ENCODE measurements at places on chromosomes 6 and 20. TPM values are rescaled to one million over a fixed set of nuclear protein-coding genes. Genes with fewer than 3 reads are reported as not detected.

FAM83B gene
- 1.5 TPM for total RNA-seq

RAET1E gene
- total RNA-seq: not detected

BPIFA1 gene
- total RNA-seq: not detected

- no peak for DNase-seq
These were observed 65.5 kb upstream of the AFDN start for GRCh38 chr6:167760979-167761793.

DNA sequence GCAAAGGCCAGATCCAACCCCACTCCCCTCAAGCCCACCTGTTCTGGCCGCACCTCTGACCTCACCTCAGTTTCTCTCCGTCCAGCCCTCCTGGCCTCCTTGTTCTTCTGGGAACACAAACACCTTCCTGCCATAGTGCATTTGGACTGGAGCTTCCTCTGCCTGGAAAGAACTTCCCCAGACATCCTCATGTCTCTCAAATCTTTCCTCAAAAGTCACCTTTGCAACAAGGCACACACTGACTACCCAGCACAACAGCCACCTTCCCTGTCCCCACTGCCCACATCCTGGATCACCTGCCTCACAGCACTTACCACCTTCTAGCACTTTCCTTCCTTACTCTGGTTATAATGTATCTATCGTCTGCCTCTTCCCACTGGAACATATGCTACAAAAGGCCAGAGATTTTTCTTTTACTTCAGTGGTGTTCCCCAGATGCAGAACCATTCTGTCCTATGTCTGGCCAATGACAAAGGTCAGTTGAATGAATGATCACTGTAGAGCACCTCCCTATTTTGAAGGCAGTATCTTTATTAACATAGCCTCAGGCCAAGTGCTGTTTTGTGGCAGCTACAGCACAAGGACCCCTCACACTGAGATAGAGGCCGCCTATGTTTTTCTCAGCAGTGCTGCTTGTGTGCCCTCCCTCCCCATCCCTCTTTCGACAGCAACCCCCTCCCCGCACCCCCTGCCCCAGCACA is 4.1 kb downstream of the HLA-B start:
- DNase-seq: no peak

DNA sequence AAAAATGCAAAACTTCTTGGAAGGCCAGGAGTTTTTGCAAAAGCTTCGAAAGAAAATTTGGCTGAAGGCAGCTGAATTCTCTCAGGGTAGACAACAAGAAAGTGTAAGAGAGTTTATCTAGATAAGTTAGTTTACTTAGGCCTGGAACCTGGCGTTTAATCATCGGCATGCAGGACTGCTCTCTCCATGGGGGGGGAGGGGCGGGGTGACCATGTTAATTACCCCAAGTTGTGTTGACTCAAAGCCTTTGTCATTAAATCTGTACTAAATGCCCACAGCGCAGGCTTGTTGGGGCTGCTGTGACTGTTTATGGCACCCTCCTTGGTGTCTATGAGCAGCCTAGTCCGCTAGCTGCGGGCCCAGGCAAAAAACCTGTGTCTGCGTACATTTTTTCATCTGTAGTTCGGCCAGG is 20.1 kb upstream of the ZNF451 start:
- DNase-seq: no peak

- DNase-seq: no peak
These were observed 62.3 kb downstream of the HMGCLL1 start for GRCh38 chr6:55516736-55517135.

- DNase-seq: no peak
These were observed 28.5 kb downstream of the SLX4IP start for GRCh38 chr20:10463622-10464021.

DNA sequence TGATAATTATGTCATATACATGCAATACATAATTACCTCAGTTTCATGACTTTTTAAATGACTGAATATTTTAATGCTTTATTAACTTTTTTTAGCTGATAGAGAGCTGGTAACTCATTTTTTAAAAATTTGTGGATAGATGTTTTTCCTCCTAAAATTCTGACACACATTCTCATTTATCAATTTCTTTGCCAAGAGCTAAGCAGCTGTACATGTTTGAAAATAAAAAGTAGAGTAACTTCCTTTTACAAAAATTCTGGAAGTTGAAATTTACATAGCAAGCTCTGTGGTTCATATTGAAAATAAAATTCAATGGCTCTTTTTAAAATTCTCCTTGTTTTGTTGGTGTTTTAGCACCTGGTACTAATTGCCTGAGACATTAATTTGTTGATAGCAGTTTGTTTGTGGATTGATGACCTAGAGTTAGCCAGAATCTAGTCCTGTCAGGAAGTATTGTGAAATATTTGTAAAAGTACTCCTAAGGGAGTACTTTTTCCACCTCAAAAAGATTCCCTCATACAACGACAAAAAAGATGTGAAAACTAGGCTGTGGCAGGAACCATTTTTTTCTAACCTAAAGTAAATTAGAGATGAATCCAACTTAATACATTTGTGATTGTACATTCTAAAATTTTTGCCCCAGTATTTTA is 621.8 kb downstream of the BCKDHB start:
- no peak for DNase-seq

DNA sequence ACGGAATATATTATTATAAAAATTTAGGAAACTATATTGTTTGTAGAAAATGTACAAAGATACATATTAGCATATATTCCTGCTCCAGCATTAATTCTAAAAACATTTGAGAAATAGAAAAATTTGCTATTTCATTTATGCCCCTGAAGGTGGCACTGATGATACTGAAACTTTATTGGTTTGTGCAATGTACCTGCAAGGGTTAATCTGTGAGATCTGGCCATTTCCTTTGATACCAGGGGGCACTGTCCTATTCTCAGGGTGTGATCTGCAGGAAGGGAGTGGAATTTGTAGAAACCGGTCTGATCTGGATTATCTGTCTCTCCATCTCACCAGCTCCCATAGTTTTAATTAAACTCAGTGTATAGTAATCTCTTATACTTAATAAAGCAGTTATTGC is 625.1 kb upstream of the IMPG1 start:
- DNase-seq: peak; percentile 20

GRCh38 chr20:57395111-57395966 is 4.1 kb downstream of the RBM38 start:
- DNase-seq: peak; percentile 92

DNA sequence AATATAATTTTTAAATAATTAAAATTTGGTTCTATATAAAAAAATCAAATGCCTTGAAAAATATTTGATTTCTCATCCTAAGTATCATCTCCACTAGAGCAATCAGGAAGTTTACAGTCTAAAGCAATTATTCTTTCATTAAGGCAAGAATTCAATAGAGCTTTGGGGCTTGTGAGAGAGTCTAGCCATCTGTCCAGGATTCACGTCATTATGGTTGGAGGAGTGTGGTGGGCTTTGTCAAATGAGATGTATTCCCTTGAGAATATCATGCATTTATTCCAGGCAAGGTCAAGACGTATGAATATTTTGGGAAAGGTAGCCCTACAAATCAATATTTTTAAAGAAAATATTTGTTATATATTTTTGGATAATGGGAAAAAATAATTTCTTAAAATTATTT is 132.4 kb downstream of the ELOVL4 start:
- no peak for DNase-seq

DNA sequence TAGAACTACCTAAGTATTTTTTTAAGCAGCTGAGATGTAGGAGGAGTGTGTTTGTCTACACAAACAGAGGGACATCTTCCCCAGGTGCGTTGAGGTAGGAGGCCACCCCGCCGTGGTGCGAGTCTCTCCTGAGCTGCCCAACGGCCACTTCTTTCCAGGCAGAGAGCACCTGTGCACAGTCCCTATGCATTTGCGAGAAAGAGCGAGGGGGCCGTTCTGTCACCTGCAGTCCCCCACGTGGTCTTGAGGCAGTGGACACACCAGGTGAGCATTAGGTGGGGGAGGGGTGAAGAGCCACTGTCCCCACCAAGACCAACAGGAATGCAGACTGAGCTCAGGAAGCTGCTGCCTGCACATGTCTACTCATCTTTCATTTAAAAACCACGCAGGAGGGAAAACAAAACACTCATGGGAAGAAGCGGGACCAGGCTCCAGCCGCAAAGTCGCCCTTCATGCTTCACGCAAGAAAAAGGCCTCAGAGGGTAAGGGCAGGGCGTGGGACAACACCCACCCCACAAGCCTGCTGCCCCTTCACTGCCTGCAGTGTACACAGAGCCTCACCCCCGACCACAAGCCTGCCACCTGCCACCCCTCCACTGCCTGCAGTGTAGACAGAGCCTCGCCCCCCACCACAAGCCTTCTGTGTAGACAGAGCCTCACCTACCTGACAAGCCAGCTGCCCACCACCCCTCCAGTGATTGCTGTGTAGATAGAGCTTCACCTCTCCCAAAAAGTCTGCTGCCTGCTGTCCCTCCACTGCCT is 142.0 kb downstream of the DLL1 start:
- DNase-seq: no peak

DNA sequence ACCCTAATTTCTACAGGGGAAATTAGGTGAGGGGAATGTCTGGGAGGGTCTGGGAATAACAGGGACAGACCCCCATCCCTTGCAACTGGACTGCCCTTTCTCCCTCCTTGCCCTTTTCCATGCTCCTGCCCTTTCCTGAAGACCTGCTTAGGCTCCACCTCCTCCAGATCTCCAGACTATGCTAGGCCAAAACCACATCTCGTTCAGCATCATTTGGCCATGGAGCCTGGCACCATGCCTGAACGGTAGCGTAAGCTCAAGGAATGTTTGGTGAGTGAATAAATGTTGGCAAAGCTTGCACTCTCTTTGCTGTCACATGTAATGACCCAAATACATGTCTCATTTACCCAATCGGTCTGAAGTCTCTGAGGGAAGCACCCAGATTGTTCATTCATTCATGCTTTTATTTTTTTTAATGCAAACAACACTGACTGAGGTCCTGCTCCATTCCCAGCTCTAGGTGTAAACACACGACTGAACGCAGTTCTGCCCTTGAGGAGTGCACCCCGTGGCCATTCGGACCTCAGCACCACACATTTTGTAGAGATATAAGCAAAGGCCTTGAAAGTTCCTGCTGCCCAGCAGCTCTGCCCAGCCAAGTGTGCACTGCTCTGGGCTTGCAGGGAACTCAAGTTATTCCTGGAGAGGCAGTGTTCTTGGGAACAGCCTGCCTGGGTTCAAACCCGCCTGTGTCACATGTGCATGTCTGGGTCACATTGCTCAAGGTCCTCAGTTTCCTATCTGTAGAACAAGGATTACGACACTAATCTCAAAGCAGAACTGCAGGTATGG is 1.1 kb upstream of the GRM4 start:
- DNase-seq: peak; percentile 16

DNA sequence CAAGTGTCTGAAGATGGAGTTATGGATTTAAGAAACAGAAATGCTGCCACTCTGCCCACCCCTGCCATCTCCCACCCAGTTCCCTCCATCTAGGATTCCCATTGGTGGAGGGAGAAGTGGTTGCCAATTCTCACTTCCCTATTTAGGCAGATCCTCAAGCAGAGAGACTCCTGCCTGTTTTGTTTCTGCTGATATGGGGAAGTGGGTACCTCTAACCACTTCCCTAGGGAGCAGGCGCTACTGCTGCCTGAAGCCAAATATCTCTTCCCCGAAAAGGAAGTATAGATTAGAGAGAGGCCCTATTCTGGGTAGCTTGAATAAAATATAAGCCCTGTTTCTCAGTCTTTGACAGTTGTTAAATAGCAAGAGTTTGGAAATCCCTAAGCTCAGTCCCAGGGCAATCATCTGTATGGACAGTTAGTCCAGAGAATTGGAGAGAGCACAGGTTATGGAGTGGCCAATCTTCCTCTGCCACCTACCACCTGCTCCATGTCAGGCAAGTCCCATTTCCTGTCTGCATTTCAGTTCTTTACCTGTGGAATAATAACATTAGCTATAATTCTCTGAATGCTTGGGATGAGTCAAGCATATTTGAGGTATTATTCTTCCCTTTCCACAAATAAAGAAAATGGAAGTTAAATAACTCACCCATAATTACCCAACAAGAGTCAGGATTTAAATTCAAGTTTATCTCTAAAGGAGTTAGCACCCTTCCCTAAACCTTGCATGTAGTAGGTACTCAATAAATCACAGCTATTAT is 2.6 kb upstream of the ADGB start:
- DNase-seq: no peak

DNA sequence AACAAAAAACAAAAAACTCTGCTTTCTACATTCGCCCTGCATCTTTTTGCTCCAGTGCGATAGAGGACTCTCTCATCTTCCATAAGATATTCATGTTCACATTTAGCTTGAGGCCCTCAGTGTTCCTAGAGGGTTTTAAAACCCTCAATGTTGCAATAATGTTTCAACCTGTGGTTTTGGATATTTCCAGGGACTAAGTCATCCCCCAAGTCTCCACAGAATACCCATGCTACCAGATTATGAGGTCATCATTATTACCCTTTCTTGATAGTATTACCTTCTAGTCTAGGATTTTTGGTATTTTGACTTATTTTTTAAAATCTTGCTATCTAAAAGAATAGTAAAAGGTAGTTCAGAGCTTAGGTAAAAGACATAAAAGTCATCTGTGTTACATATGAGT is 480.5 kb upstream of the ID4 start:
- DNase-seq: no peak

GRCh38 chr6:19891451-19891850 is 54.3 kb downstream of the ID4 start:
- no peak for DNase-seq

DNA sequence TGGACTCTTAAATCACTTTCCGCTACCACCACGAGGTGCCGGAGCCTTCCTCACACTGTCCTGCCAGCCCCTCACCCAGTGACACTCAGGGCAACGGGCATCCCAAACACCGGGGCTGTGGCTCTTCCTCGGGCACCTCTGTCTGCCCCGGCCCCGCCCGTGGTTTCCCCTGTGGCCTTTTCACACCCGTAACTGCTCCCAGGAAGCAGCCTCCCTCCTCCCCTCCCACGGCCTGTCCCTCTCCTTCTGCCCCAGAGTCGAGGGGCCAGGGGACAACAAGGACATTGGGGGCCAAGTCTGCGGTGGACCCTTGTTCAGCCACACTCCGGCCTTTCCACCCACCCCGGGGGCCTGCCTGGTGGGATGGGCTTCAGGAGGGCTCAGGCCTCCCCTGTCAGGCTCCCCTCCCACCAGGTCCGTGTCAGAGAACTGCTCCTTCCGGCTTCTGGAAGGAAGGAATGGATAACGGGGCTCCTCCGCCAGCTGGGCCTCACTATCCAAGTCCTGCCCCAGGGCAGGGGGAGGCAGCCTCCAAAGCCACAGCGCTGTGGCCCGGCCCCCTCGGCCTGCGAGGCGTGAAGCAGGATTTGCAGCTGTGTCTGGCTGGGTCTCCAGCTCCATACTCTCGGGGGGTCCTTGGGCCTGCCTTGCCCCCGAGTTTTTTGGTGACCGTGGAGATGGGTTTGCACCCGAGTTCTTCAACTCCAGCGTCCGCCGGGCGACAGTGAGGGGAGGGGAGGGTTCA is 54.7 kb upstream of the CHRNA4 start:
- DNase-seq: no peak

DNA sequence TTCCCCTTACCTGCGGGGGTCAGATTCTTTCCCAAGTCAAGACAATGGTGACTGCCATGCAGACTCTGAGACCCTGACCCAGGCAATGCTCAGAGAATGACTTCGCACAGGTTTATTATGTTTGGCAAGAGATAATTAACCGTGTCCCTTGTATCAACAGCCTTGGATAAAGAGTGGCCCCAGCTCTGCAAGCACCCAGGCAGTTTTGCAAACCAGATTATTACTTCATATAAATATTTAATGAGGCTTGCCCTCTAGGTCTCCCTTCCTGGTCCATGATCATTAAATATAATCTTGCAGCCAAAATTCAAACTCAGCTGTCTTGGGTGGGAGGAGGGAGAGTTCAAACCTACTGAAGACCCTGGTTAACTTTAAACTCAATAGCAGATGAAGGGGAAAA is 156.5 kb downstream of the ANKRD60 start:
- DNase-seq: no peak

All from H7 (cell line).